ENCODE measurements at places on chromosomes 5 and 9.

DNA sequence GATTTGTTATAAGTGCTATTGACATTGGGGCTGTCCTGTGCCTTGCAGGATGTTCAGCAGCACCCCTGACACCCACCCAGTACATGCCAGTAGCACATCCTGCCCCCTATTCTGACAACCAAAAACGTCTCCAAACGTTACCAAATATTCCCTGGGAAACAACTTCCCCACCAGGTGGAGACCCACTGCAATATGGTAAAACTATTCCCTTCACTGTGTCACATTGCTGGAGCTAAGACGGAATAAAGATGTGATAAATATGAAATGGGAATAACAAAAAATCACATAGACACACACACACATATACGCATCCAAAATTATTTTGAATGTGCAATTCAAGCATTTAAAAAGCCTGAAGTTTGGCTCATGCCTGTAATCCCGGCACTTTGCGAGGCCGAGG lies 874.3 kb upstream of the DMAC1 start:
- DNase-seq = no peak

- DNase-seq = no peak
Measured at GRCh38 chr9:128136816-128137793, 9.6 kb upstream of the PTGES2 start.

- no peak for DNase-seq
Measured at GRCh38 chr5:17396247-17396646, 101.8 kb upstream of the TAF11L2 start.

- no peak for DNase-seq
Measured at GRCh38 chr5:14171621-14172020, 28.5 kb downstream of the TRIO start.

- DNase-seq = no peak
Measured at GRCh38 chr9:131405428-131405827, 11.5 kb downstream of the PRRC2B start.

DNA sequence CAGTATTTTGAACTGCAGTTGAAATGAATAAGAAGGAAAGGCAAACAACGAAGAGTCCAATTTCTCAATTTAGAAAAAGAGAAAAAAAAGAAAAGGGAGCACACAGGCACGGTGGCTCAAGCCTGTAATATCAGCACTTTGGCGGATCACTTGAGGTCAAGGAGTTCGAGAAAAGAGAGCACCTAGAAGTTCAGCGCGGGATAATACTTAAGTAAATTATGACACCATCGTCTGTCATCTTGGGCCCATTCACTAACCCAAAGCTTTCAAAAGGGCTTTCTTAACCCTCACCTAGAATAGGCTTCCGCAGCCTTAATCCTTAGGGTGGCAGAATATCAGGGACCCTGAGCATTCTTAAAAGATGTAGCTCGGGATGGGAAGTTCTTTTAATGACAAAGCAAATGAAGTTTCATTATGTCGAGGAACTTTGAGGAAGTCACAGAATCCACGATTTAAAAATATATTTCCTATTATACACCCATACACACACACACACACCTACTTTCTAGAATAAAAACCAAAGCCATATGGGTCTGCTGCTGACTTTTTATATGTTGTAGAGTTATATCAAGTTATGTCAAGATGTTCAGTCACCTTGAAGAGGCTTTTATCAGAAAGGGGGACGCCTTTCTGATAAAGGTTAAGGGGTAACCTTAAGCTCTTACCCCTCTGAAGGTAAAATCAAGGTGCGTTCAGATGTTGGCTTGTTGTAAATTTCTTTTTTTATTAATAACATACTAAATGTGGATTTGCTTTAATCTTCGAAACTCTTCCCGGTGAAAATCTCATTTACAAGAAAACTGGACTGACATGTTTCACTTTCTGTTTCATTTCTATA lies 602 bp upstream of the CD274 start:
- DNase-seq = no peak

- DNase-seq = no peak
Measured at GRCh38 chr5:125197321-125197720, 450.9 kb upstream of the ZNF608 start.

DNA sequence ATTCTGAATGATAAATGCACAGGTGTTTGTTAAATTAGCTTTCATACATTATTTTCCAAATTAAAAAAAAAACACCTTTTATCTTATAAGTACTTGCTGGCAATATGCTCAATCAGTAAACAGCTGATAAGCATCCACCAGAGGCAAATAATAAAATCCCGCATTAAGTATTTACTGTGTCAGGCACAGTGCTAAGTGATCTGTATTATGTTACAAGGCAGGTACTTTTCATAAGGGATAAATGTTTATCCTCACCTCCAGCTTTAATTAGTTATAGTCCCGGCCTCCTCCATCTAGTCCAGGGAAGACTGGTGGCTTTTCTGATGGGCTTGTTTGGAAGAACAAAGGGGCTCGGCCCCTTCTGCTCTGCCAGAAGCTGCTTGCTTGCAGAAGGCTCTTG lies 40.1 kb downstream of the PFDN1 start:
- no peak for DNase-seq

- DNase-seq = no peak
Measured at GRCh38 chr9:69317081-69317480, 7.9 kb upstream of the ENTREP1 start.

- no peak for DNase-seq
Measured at GRCh38 chr9:69762527-69762926, 2.7 kb upstream of the PTAR1 start.

DNA sequence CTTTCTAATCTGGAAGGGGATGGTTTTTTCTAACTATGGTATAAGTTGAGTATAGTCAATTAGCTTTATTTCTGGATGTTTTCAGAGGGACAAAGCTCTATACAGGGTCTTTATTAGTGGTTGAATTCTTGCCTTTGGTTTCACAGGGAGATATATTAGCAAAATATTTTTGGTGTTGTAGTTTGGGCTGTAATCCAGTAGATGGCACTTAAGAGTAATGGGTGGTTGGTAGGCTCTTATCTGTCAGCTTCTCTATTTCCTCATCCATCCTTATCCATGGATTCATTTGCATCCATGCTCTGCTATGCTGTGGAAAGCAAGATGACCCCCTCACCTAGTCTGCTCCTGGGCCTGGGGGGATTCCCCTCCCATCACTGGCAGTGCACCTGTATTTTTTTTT lies 363.6 kb upstream of the CYLC2 start:
- no peak for DNase-seq

- DNase-seq = no peak
Measured at GRCh38 chr9:137798901-137799629, 78.5 kb upstream of the CACNA1B start.

DNA sequence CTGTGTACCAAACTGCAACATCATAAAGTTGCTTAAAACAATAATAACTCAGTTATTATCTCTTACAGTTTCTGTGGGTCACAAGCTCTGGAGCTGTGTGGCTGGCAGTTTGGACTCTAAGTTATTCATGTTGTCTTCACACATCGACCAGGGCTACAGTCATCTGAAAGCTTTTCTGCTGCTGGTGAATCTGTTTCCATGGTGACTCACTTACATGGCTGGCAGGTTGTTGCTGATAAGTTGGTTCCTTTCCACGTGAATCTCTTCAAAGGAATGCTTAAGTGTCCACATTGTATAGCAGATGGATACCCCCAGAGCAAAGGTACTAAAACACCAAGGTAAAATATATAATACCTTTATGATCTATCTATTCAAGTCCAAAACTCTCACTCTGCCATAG lies 44.8 kb upstream of the CYLC2 start:
- DNase-seq = no peak

DNA sequence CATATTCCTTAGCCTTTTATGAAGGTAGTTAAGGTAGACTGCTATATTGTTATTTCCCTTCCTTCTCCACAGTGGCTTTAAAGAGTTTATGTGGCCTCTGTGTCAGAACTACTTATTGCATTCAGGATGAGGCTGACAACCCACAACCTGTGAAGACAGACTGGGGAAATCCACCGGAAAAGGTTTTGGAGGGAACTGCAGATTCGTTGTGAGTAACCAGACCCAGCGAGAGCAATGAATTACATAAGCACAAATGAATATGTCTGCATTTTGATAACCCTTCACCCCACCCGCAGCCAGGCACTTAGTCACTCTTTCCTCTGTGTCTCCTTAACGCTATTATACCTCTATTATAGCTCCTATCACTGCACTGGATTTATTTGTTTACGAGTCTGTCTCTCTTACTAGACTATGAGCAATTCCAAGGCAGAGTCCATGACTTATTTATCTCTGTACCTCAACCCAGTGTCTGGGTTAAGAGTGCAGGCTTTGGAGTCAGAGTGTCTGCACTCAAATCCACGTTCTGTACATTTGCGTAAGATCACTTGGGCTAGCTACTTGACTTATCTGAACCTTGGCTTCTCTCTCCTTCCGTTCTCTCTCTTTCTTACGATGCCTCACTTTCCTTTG lies 19.2 kb downstream of the KCTD16 start:
- DNase-seq = peak; percentile 84

DNA sequence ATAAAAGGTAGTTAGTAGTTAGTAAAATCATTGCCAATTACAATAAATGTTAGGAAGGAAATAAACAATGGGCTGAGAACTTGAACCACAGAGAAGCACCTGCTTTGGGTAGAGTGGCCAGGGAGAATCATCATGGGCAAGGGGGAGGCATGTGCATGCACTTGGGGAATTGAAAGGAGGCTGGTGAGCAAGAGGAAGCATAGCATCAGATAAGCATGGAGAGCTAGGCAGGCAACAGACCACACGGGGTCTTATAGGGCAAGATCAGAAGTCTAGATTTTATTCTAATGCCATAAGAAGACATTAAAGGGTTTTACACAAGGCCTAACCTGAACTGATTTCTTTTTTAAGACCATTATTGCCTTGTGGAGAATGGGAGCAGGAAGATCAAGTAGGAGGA lies 93.4 kb downstream of the PIP5K1B start:
- no peak for DNase-seq

Data from activated CD4-positive, alpha-beta memory T cell treated with anti-CD3 and anti-CD28 coated beads, Interleukin-2, amount 10 ng/mL, durations not matched to agents 7 days and 5 days (primary cell).